ENCODE measurements at places on chromosomes 13 and 19.

DNA sequence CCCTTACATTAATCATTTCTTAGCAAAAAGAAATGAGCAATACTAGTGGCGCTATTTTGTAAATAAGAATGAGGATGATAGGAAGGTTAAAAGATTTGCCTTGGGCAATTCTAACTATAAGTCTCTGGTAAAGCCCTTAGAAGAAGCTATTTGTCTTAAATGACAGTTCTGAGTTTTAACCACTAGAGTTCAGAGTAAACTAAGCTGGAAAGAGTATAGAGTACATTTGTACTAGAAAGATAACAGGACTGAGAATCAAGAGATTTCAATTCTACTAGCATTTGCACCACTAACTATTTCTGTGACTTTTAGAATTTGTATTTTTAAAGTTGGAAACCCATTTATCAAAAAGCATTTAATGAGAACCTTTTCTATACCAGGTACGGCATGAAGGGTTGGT, 750.3 kb downstream of the OLFM4 start:
- DNase-seq, result no peak

GRCh38 chr13:29129616-29130015, 309.5 kb downstream of the MTUS2 start:
- no peak for DNase-seq

GRCh38 chr19:40392123-40392522, 2.1 kb upstream of the HIPK4 start:
- DNase-seq, result no peak

GRCh38 chr13:53250977-53251376, 222.4 kb downstream of the OLFM4 start:
- DNase-seq, result no peak

DNA sequence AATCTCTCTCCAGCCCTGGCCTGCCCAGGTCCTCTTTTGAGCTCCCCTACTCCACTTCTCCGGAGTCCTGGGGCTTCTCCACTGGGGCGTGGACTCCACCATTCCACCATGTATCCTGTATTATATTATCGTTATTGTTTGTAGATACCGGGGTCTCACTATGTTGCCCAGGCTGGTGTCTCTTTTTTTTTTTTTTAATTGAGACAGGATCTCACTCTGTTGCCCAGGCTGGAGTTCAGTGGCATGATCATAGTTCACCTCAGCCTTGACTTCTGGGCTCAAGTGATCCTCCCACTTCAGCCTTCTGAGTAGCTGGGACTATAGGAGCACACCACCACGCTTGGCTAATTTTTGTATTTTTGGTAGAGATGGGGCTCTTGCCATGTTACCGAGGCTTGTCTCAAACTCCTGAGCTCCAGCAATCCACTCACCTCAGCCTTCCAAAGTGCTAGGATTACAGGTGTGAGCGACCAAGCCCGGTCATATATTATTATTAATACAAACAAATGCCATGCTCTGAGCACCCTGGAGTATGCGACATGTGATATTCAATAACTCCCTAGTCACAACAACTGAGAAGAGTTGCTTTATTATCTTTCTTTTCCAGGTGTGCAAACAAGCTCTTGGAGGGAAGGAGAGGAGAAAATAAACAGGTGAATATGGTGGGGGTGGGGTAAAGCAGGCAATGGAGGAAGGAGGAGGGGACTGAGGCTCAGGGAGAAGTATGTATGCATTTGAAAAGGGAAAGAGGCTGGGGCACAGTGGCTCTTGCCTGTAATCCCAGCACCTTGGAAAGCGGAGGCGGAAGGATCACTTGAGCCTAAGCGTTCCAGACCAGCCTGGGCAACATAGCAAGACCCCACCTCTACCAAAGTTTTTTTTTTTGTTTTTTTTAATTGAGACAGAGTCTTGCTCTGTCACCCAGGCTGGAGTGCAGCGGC, 2.8 kb upstream of the CERS4 start:
- DNase-seq, result no peak

DNA sequence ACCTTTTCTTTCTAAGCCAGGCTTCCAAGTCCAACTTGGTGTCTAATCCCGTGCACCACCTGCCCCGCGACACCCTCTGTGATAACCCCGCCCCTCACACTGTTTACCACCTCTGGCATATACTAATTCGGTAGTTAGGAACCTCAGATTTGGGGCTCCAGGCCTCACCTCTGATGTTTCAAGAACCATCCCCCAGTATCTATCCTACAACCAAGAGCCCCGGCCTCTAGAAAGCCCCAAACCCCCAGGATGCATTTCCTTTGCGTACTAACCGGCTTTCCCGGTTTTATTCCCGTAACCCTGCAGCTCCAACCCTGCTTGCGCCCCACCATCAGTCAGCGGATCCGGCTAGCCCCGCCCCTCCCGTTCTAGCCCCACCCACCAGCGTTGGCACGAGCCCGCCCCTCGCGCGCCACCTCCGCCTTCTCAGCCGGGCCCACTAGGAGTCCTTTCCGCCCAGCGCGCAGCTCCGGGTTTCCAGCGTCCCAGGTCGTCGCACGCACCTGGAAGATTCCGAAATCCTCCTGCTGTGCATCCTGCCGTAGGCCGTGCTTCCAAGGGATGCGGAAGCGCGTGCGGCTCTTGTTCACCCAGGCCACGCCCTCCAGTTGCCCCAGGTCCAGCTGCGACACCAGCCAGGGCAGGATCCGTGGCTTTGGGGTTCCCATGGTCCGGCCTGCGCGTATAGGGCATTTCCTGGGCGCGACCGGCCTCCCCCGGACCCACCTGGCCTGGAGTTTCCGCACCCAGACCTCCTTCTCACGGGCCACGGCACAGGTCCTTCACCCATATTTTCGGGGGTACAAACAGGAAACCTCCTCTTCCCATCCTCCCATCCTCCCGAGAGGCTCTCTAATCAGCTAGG, 1.3 kb downstream of the IRF3 start:
- peak; percentile 97 for DNase-seq

- no peak for DNase-seq
Measured at GRCh38 chr19:13119627-13120026, 1.6 kb downstream of the NACC1 start.

DNA sequence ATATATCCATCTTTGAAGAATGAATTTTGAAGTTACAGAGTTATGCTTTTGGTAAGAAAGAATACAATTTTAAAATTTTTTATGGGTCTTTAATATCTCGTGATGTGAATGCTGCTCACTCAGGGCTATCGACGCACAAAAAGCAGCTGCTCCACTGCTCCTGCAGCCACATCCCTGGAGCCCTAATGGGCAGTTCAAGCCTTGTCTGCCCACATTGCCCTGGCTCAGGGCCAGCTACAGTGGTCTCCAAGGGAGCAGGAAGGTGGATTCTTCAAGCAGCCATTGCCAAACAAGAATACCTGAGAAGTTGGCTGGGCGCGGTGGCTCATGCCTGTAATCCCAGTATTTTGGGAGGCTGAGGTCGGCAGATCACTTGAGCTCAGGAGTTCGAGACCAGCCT, 85.8 kb downstream of the IPO5 start:
- DNase-seq, result no peak

DNA sequence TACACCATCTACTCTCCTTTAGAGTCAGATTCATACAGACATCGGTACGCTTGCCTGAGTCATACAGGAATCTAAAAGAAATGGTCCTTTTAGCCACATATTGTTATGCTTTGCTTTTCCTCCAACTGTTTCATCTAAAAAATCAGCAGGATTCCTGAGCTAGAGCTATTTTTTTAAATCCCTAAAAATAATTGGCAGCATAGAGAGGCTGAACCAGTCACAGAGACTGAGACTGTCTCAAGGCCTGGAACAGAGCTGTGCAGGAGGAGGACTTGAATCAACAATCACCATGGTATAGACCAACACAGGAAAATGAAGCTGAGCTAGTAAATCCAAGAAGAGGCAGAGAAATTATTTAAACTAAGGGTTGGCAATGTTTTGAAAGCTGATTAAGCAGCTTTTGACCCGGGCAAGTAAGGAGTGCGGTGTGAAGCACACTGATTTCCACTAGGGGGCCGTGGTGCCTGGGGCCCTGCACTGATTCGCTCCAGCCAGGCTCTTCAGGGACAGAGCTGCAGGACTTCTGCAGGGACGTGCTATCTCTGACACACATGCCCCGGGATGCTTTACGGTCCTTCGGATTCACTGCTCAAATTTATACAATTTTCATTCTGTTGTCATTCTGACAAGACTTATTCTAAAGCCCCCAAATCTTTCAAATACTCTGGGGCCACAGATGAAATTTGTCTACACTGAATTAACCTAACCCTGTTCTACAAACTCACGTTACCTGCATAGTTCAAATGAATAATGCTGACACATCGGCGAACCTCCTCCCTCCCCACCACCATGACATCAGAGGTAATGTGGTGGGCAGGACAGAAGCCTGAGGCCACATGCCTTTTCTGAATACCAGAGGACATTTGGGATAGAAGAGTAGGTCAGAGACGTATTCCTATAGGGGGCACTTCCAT, 87.6 kb upstream of the SLC15A1 start:
- DNase-seq, result no peak

DNA sequence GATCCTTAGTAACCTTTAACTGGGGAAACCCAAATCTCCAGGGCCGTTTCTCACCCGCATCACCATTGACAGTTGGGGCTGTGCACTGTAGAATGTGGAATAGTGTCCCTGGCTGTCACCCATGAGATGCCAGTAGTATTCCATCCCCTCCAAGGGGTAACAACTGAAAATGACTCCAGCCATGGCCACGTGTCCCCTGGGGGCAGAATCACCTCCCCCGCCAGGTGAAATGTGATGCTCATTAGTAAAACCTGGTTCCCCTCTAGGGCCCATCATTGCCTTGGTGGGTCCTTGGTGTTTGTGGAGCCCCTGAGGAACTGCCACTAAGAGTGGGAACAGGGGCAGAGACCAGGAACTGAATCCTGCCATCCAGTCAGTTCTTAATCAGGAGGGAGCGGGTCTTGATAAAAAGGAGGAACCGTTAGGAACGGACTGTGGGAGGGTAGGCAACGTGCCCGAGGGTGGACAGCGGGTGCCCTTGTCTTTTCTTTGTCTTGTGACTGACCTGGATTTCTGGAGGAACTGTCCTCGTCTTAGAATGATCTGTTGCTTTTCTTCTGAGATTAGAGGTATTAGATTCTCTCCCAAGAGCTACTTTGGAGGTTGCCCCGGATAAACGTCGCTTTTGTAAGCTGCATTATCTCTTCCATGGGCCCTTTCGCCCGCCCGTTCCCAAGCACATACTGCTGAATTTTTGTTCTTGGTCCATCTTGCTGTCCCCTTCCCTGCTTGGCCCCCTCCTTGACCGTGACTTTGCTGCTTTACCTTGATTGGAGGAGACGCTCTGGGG, 3.5 kb downstream of the MYO9B start:
- DNase-seq, result no peak

DNA sequence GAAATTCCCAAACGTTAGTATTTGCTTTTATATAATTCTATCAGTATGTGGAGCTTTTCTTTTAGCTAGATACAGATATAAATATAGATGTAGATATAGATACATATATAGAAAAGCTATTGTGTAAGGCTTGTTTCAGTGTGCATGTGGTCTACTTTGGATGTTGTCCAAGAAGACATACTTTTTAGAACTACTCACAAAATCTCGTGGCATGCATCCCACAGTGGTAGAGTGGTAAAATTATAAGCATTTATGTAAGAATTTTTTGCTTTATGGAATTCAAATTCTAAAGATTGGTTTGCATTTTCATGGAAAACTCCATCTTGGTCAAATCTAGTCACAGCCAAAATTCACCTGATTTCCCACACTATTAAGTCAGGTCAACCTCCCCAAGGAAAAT, 880.4 kb downstream of the EFNB2 start:
- DNase-seq, result no peak

GRCh38 chr13:28344163-28344562, 150.8 kb downstream of the FLT1 start:
- DNase-seq, result no peak

DNA sequence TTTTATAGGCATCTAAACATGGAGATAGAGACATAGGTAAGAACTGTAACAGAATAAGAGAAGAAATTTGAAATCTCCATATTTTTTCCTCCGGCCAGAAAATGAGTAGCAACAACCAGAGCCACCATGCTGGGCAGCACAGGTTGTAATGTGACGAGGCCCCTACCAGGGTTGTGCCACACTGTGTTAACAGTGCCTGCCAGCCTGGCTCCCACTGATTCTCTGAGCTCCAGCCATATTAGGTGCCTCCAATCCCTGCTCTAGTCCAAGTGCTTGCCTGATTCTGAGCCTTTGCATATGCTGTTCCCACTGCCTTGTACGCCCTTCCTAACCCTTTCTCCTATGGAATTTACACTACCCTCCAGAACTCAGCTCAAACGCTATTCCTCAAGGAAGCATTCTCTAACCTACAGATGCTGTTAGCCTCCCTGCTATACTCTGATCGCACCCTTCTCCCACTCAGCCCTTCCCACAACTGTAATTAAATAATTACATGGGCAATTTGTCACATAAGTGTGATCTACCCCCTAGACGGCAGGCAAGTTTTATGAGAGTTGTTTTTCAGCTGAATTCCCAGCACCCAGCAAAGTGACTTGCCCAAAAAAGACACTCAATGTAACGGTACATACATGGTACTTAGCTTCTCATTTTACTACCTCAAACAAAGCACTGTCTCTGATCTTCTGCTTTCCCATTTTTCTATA, 37.6 kb upstream of the STARD13 start:
- no peak for DNase-seq

- DNase-seq, result no peak
Measured at GRCh38 chr19:49403404-49404187, 15.5 kb downstream of the KASH5 start.

- DNase-seq, result no peak
Measured at GRCh38 chr13:99326012-99326411, 18.8 kb upstream of the GPR183 start.

DNA sequence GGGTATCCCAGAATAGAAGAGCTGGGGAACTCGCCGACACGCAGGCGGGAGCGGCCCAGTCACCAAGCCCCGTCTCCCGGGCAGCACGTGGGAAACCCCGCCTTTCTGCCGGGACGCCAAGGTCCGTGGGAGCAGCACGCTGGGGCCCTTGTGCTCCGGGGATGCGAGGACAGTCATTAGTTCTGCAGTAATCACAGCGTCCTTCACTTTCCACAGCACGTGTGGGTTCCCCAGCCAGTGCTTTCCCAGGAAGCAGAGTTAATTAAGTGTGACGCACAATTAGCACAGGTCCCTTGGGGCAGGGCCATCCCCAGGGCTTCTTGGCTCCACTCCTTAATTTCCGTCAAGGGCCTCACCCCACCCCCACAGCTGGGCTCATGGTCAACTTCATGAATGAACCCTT, 64.3 kb upstream of the C13orf46 start:
- no peak for DNase-seq

- no peak for DNase-seq
Measured at GRCh38 chr19:35991731-35992450, 3.1 kb upstream of the SDHAF1 start.

DNA sequence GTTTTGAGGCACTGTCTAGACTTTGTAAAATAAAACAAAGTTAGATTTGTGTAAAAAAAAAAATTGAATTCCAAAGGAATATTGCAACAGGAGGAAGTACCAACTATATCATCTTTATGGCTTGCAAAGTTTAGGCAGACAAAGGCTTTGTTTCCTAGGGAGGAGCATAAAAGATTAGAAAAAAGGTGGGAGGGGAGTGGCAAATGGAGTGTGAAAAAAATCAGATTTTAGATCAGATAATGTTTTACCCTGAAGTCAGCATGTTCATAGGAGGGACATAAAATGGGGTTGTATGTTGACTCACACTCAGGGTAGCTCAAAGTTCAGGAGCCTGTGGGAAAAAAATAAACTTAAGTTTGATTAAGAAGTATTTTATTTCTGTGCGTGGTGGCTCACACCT, 3.7 kb downstream of the ZNF85 start:
- DNase-seq, result no peak

Data from RWPE2 (cell line).